Stimulated activated CD8-positive, alpha-beta memory T cell treated with anti-CD3 and anti-CD28 coated beads, Interleukin-15, amount 100 ng/mL, for 1 hour (primary cell): ENCODE measurements at places on chromosomes 12 and 14.

- no peak for DNase-seq
Measured at GRCh38 chr12:98373025-98373554, 142.3 kb upstream of the TMPO start.

GRCh38 chr12:123941000-123941399, 31.6 kb downstream of the CCDC92 start:
- DNase-seq: no peak

DNA sequence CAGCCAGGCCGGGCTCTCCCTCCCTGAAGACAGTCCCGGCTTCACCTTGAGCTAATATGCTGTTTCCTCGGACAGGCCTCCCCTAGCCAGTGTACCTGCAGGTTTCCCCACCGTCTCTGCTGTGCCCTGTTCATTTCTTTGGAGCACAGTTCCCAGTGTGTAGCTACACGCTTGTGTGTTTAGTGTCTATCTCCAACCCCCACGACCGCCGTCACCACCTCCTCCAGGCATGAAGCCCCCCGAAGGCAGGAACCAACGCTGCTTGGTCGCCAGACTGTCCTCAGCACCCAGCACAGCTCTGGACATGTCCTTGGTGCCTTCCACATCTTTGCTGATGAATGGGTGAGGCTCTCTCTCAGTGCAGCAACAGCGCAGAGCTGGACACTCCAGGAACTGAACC, 26.2 kb upstream of the PLEKHG6 start:
- DNase-seq: no peak

DNA sequence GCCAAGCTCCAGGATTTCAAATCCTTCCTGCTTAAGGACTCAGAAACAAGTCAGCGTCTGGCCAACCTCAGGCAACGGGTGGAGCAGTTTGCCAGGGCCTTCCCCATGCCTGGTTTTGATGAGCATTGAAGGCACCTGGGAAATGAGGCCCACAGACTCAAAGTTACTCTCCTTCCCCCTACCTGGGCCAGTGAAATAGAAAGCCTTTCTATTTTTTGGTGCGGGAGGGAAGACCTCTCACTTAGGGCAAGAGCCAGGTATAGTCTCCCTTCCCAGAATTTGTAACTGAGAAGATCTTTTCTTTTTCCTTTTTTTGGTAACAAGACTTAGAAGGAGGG, 4.7 kb downstream of the SHMT2 start:
- DNase-seq: no peak

- no peak for DNase-seq
Measured at GRCh38 chr12:117907108-117907689, 61.6 kb downstream of the KSR2 start.

- DNase-seq: no peak
Measured at GRCh38 chr12:13534645-13535398, 338.3 kb downstream of the EMP1 start.

GRCh38 chr12:132520421-132521199, 30.7 kb downstream of the FBRSL1 start:
- DNase-seq: no peak

DNA sequence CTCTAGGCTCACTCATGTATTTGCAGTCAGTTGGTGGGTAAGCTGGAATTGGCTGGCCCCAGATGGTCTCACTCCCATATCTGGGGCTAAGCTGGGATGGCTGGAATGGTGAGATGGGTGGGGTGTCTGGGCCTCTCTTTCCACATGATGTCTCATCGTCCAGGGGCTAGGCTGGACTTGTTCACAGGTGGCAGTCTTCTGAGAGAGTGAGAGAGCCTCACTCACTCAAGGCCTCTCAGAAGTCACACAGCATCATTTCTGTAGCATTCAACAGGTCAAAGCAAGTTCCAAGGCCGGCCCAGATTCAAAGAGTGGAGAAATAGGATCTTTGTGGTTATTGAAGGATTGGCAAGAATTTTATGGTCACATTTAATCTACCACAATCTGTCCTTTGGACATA, 102.7 kb downstream of the UNC79 start:
- no peak for DNase-seq

DNA sequence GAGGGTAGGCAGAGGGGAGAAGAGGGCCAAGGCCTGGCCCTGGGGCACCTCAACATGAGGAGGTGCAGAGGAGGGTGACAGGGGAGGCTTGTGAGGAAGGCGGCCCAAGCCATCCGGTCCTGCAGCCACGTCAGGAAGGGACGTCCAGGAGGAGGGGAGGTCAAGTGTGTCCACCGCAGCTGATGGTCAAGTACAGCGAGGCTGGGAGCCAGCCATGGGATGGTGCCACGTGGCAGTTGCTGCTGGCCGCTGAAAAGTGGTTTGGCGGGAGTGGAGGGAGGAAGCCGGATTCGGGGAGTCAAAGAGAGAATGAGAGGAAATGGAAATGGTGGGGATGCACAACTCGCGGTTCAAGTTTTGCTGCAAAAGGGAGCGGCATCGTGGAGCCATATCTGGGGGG, 41.2 kb downstream of the PRIMA1 start:
- no peak for DNase-seq

DNA sequence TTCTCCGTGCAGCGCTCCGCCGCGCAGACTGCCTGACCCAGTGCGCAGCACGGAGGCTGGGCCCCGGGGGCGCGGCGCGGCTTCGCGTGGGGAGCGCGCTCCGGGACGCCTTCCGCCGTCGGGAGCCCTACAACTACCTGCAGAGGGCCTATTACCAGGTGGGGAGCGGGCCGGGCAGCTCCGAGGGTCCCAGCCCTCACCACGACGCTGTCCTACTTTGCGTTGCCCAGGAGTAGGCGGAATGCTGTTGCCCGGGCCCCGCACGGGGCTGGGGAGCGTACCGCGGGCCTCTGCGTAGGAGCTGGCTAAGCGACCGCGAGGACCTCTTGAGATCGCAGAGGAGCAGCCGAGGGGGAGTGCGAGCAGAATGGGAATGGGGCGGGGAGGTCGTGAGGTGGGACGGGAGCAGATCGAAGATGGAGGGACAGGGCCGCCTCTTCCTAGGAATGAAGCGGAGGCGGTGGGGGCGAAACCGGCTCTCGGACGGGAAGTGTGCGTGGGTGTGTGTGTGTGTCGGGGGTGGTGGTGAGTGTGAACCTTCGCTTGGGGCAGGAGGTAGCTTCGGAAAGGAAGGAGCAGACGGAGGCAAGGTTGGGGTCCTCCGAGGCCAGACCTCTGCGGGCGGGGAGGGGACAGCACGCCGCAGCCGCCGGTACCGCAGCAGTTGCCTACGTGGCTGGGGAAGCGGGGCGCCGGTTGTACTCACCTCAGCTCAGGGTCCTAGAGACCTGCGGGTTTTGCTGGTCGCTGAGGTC, 751 bp downstream of the P3H3 start:
- no peak for DNase-seq

DNA sequence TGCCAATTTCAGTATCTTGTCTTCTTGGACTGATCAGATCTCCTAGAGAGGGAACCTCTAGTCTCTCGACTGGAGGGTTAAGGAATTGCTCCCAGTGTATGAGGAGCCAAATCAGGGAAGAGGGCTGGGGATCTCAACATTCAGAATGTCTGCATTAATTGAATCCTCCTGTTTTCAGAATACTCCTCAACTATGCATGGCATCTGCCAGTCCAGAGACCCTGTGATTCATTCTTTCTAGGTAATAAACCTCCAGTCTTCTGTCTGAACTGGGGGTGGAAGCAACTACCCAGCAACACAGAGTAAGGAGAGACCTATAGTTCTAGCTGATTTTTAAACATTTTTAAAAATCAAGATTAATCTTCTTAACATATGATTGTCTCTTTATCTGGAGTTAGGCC, 92.7 kb downstream of the AKAP6 start:
- no peak for DNase-seq

DNA sequence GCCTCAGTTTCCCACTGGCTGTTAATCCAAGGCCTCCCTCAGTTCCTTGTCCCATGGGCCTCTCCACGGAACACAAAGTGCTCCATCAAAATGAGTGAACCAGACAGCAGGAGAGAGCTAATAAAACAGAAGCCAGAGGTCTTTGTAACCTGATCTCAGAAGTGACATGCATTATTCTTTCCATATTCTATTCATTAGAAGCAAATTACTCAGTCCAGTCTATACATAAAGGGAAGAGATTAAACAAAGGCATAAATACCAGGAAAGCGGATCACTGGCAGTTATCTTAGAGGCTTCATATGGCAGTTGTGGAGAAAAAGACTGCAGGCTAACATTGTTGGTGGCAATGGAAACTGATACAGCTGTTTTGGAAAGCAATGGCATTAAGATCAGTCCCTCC, 170.6 kb upstream of the GARIN6 start:
- no peak for DNase-seq

GRCh38 chr12:30420561-30420960, 275.1 kb downstream of the IPO8 start:
- no peak for DNase-seq

GRCh38 chr14:30381861-30382480, 177.0 kb upstream of the G2E3 start:
- DNase-seq: no peak

GRCh38 chr14:29724991-29725390, 202.7 kb downstream of the PRKD1 start:
- DNase-seq: no peak

DNA sequence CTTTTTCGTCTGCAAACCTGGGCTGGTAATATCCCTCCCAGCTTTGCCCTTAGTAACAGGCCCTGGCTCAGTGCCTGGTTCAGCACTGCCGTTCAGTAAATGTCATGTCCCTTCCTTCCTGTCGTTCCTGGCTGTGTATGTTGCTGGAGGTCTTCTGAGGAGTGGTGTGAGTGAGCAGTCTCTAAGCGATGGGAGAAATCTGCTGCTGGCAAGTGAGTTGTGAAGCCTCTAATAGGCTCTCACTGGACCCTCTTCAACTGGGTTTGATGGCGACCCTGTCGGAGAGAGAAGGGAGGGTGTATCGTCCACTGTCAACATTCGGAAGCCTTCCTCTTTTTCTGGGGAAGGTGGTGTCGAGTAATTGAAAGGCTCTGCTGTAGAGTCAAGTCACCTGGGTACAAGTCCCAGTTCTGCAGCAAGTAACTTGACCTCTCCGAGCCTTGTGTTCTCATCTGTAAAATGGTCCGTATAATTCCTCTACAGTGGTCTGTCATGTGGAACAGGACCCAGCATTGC, 62.8 kb downstream of the HRK start:
- no peak for DNase-seq

- DNase-seq: no peak
Measured at GRCh38 chr14:101500061-101500460, 61.2 kb upstream of the DIO3 start.

DNA sequence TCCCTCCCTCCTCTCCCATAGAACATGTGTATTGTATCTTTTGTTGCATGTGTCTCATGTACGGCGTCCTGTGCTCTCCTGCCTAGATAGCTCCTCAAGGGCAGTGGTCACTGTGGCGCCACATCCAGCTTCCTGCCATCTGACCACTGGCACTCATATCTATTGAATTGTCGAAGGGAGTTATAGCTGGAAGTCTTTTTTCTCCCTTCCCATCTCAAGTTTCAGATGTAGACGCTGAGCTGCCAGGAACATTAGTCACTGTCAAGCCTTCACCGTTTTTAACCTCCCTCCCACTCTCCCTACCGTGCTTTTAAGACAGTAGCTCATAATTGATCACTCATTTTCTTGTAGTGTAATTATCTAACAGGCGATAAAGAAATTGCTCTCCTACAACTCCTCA, 33.0 kb downstream of the MTHFD1 start:
- no peak for DNase-seq

DNA sequence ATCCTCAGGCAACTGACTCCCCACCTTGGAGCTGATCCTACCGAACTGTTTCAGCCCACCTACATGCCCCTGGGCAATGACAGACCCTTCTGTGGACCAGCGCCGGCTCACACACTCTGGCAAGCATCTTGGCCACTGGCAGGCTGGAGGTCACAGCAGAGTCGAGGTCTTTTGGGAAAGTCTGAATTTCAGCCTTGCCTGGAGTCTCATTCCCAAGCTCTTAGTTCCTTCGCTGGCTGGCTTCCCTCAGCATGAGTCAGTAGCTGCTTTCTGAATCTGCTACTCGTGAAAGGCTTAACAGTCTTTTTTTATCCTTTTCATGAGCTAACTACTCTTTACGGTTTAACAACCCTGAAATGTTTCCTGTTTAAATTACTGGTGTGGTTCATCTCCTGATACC, 44.5 kb downstream of the ASCL4 start:
- no peak for DNase-seq

GRCh38 chr12:7039403-7039802, 21.1 kb upstream of the C1S start:
- no peak for DNase-seq

GRCh38 chr12:95282266-95282665, 64.7 kb downstream of the VEZT start:
- no peak for DNase-seq

GRCh38 chr12:2018391-2018790, 14.1 kb upstream of the DCP1B start:
- DNase-seq: no peak

- DNase-seq: no peak
Measured at GRCh38 chr12:29569132-29569757, 71.8 kb upstream of the OVCH1 start.

- no peak for DNase-seq
Measured at GRCh38 chr12:104565606-104566243, 109.0 kb downstream of the CHST11 start.
